GM23248 (cell line): ENCODE measurements at places on chromosomes 1 and 21. TPM values are rescaled to one million over a fixed set of nuclear protein-coding genes. Genes with fewer than 3 reads are reported as not detected.

The GJA9 gene
- not detected in 2 replicates for polyA plus RNA-seq

The PFKL gene
- polyA plus RNA-seq = 199 and 213 TPM in 2 replicates

- H3K36me3 ChIP-seq = no peaks in the 10 kb centered on the region
- peak overlapping the region; percentile 93 for H3K4me3 ChIP-seq
- peak overlapping the region; percentile 81 for H3K27ac ChIP-seq
- DNase-seq = peak; percentile 33
- H3K27me3 ChIP-seq = no peaks in the 10 kb centered on the region
Measured at GRCh38 chr1:215569986-215570824, 3.1 kb downstream of the KCTD3 start.

DNA sequence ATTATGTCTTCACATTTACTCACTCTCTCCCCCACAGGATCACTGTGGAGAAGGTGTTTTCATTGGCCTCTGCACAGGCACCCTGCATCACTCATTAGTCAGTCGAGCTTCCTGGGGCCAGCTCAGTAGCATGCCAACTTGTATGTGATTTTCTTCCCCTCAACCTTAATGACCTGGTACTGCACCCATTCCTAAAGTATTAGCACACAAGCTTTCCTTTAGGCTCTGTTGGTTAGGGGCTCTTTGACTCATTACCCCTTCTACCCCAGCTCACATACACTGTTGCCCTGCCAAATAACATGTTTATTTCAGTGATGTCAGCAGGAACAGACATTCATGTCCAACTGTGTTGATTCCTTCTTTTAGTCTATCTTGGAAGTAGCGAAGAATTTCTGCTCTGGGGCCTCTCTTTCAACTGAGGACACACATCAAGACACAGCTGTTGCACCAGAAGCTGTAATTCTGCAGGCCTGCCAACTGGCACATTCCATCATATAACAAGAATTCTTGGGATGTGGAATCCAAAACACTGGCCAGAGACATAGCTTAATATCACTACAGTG is 603.5 kb upstream of the ADAMTS5 start:
- H3K4me3 ChIP-seq = peak overlapping the region; percentile 20
- peaks cover 59% of the 10 kb centered on the region for H3K4me1 ChIP-seq
- H3K36me3 ChIP-seq = no peaks in the 10 kb centered on the region
- H3K27ac ChIP-seq = peak overlapping the region; percentile 97

DNA sequence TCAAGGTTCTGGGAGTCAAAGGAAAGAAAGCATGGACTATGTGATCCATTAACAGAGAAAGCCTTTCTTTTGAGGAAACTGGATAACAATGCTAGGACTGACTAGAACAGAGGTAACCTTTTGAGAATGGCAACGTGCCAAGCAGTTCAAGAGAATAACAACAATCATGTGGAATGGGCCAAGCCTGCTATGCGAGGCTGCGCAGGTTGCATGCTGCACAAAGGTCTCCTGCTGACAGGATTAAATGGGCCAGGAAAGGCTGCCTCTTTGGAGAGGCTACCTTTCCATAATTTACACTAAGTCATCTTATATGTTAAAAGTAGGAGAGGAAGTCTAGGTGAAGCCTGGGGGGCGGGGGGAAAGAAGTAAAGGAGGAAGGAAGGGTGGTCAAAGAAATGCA is 5.8 kb downstream of the PCNX2 start:
- H3K4me1 ChIP-seq = peaks cover 16% of the 10 kb centered on the region
- no peaks in the 10 kb centered on the region for H3K27me3 ChIP-seq
- no peak overlapping the region for H3K27ac ChIP-seq
- DNase-seq = no peak

DNA sequence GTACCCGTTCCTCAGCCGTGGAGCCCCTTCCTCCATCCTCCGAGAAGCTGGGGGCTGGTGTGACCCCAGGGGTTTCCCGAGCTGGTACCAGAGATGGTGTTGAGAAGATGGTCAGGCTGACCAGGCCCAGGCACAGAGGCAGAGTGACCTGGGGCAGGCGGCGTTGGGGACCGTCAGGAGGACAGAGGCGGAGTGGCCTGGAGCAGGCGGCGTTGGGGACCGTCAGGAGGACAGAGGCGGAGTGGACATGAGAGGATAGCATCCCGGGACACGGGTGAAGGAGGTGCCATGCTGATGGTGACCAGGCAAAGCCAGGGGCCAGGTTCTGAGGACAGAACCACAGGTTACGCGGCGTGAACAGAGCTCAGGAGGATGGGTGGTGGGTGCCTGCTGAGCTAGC is 75.9 kb upstream of the TTC34 start:
- H3K4me1 ChIP-seq = no peaks in the 10 kb centered on the region
- H3K27ac ChIP-seq = no peak overlapping the region
- no peaks in the 10 kb centered on the region for H3K27me3 ChIP-seq
- H3K4me3 ChIP-seq = no peak overlapping the region
- no peaks in the 10 kb centered on the region for H3K36me3 ChIP-seq

- no peaks in the 10 kb centered on the region for H3K4me1 ChIP-seq
- H3K27ac ChIP-seq = no peak overlapping the region
- no peaks in the 10 kb centered on the region for H3K36me3 ChIP-seq
- H3K4me3 ChIP-seq = no peak overlapping the region
- DNase-seq = no peak
Measured at GRCh38 chr1:207581496-207582153, 63.3 kb upstream of the CR1L start.

GRCh38 chr1:214280386-214281020 is 456 bp upstream of the SMYD2 start:
- DNase-seq = peak; percentile 73
- no peaks in the 10 kb centered on the region for H3K27me3 ChIP-seq

- no peaks in the 10 kb centered on the region for H3K4me1 ChIP-seq
- no peaks in the 10 kb centered on the region for H3K36me3 ChIP-seq
- H3K27ac ChIP-seq = no peak overlapping the region
- no peak for DNase-seq
Measured at GRCh38 chr1:171884475-171884874, 43.2 kb downstream of the DNM3 start.

- H3K4me1 ChIP-seq = peaks cover 20% of the 10 kb centered on the region
- H3K27me3 ChIP-seq = no peaks in the 10 kb centered on the region
- H3K4me3 ChIP-seq = peak overlapping the region; percentile 52
- H3K36me3 ChIP-seq = no peaks in the 10 kb centered on the region
- peak; percentile 97 for DNase-seq
Measured at GRCh38 chr1:17865912-17866739, 111.0 kb downstream of the ACTL8 start.

GRCh38 chr1:24541711-24542346 is 14.1 kb upstream of the NCMAP start:
- H3K27ac ChIP-seq = no peak overlapping the region
- no peaks in the 10 kb centered on the region for H3K36me3 ChIP-seq
- H3K4me1 ChIP-seq = peaks cover 16% of the 10 kb centered on the region

- H3K4me1 ChIP-seq = no peaks in the 10 kb centered on the region
- no peak overlapping the region for H3K27ac ChIP-seq
- no peaks in the 10 kb centered on the region for H3K27me3 ChIP-seq
- H3K4me3 ChIP-seq = no peak overlapping the region
Measured at GRCh38 chr1:3902571-3903091, 2.6 kb upstream of the C1orf174 start.

- no peak overlapping the region for H3K4me3 ChIP-seq
- no peaks in the 10 kb centered on the region for H3K36me3 ChIP-seq
- peaks cover 28% of the 10 kb centered on the region for H3K4me1 ChIP-seq
- H3K27me3 ChIP-seq = no peaks in the 10 kb centered on the region
Measured at GRCh38 chr1:19756480-19756879, 43.2 kb downstream of the TMCO4 start.
